ENCODE measurements at places on chromosomes 6 and 20.

GRCh38 chr6:131825946-131826345 lies 18.1 kb downstream of the ENPP1 start:
- DNase-seq, result no peak

DNA sequence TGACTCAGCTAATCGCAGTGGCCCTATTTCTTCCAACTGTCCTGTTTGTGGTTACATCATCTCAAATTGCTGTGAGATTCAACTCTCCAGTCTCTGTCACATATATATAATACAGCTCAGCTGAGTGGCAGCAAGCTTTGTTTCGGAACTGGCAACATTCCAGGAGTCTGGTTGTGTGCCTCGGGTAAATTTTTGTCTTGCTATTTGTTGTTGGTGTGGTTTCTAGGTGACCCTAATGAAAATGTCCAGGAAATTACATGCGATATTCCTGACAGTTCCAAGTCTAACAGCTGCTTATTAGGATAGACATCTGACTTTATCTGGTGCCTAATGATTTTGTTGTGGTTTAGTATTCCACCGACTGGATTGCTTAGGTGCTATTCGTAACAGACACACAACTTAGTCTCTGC lies 581.8 kb downstream of the CD109 start:
- no peak for DNase-seq

GRCh38 chr6:63904650-63905248 lies 269.1 kb downstream of the PHF3 start:
- DNase-seq, result no peak

- no peak for DNase-seq
Observed at GRCh38 chr6:140029551-140029950, 655.1 kb upstream of the CITED2 start.

GRCh38 chr6:28586962-28587745 lies 61.5 kb downstream of the GPX5 start:
- peak; percentile 2 for DNase-seq

DNA sequence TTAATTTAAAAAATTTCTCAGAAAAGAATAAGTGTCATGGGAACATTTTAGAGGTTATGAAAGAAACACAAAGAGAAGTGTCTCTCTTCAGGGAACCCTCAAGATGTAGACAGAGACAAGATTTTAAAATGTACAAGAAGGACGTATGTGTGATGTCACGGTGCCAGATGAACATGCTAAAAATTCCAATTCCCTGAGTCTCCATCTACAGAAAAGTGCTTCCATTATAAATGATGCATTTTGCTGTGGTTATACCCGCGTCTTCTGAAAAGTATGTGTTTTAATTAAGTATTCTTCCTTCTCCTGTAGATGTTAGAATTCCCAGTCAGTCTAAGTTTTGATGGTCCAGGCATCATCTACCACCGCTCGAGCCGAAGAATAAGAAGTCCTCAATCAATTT lies 489.1 kb downstream of the PREX1 start:
- DNase-seq, result no peak

- DNase-seq, result no peak
Observed at GRCh38 chr6:109345986-109346385, 36.3 kb downstream of the CD164 start.

- no peak for DNase-seq
Observed at GRCh38 chr6:11229655-11230046, 2.8 kb downstream of the NEDD9 start.

DNA sequence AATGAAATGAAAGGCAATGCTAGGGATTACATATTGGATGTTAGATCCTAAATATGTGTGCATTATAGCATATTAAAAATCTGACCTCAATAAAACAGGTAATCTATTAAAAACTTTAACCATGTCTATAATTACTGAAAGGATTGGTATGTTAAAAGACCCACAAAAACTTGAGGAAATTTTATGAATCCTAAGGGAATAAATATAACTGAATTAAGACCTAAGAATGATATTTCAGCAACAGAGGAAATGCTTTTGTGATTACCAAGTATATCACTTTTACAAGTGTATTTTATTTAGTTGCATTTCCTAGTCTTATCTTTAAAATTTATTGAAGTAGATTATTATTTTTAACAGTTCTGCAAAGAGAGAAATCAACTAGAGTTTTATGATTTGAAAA lies 571.5 kb downstream of the HDGFL1 start:
- DNase-seq, result no peak

DNA sequence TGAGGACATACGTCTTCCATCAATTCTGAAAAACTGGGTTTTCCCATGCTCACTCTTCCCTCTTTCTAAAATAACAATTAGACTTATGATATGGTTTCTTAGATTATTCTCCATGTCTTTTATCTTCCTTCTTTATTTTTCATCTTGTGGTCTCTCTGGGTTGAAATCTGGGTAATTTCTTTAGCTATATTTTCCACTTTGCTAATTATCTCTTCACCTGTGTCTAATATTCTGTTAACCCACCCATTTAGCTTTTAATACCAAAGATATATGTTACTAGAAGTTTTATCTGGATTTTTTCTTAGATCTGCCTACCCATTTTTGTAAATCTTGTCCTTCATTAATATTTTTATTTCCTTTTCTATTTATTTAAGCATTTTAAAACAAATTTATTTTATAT lies 121.8 kb downstream of the TENT5A start:
- DNase-seq, result no peak

- no peak for DNase-seq
Observed at GRCh38 chr6:118815495-118815894, 78.5 kb upstream of the ASF1A start.

- DNase-seq, result no peak
Observed at GRCh38 chr6:56025795-56026194, 150.4 kb upstream of the BMP5 start.

GRCh38 chr20:46578745-46579144 lies 28.3 kb upstream of the OCSTAMP start:
- DNase-seq, result no peak

DNA sequence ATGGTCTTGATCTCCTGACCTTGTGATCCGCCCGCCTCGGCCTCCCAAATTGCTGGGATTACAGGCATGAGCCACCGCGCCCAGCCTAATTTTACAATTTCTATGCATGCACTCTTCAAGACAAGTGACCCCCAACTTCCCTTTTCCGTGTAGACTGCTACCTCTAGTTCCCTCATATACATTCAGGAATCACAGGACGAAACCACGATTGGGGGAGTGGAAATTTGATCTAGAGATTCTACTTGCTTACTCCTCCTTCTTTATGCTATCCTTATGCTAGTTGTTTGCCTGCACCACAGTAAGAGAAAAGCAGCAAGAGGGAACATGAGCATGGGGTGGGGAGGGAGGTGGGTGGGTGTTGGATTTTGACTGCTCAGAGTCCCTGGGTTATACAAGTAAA lies 34.9 kb downstream of the OSTM1 start:
- DNase-seq, result no peak

- DNase-seq, result no peak
Observed at GRCh38 chr6:17102258-17102870, 514 bp downstream of the STMND1 start.

Data from immature natural killer cell (primary cell).